ENCODE measurements at places on chromosomes 5 and 9. TPM values are rescaled to one million over a fixed set of nuclear protein-coding genes. Genes with fewer than 3 reads are reported as not detected.

- no peak for ATAC-seq
Observed at GRCh38 chr9:94112716-94113465, 28.6 kb downstream of the PTPDC1 start.

DNA sequence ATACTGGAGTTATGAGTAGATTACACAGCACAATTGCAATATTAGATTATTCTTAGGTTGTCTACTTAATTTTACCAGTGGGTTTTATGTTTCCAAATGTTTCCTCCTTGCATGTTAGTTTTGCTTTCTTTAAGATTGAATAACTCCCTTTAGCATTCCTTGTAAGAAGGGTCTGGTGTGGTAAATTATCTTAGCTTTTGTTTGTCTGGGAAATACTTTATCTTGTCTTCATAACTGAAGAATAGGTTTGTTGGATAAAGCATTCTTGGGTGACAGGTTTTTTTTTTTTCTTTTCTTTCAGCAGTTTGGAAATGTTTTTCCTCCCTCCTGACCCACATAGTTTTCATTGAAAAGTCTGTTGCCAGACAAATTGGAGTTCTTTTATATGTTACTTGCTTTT, 531.1 kb downstream of the ANXA1 start:
- ATAC-seq: no peak

DNA sequence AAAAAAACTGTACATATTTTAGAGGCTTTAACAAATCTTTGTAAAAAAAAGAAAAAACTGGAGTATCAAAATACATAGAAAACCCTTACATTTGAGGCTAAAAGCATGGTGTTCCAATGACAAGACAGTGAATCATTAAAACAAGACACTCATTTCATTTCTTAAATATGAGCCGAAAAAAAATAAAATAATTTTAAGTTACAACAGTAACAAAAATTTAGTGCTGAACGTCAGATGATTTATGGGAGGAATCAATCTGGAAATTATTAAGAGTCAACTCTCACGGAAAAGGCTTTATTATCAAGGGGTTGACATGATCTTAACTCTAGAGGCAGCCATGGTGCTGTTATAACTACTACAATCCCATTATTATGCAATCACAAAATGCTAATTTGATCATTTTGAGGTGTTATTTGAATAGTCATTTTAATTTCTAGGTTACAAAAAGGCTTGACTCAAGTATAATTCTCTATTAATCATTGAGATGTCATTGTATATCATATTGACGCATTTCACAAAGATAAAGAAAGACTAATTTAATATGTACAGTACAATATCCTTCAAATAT, 51.9 kb downstream of the MAPKAP1 start:
- ATAC-seq: no peak

DNA sequence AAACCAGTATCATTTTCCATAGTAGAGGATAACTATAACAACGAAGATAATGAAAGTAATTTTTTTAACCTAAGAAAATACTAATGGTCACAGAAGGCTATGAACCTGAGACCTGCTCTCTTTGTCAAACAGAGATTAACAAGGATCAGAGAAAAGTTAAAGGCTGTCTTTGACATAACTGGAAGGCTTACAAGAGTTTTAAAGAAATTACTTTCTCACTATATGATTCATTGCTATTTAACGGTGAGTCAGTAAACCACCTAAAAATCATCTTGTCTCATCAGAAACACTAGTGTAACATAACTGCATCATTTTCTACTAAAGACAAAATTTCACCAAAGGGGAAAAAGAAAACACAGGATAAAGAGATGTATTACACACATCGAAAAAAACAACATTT, 19.3 kb downstream of the MLANA start:
- peak; percentile 45 for ATAC-seq

DNA sequence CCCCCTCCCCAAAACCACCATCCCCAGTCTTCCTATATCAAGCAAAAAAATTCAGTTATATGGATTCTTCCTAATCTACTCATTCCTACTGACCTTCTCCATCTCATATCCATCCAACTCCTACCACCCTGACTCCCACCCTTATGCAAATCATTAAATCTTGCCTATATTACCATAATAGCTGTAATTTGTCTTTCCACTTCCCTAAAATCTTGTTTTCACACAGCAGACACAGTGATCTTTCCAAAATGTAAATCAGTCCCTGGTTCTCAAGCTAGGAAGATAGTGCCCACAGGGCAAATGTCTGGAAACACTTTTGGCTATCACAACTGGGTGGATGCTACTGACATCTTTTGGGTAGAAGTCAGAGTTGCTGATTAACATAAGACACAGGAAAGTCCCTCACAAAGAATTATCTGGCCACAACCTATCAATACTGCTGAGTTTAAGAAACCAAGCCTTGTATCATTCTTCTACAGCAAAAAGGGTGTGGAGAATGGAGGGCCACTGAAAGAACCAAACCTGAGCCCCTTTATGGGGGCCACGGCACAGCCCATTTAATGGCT, 1.4 kb downstream of the SRA1 start:
- no peak for ATAC-seq

DNA sequence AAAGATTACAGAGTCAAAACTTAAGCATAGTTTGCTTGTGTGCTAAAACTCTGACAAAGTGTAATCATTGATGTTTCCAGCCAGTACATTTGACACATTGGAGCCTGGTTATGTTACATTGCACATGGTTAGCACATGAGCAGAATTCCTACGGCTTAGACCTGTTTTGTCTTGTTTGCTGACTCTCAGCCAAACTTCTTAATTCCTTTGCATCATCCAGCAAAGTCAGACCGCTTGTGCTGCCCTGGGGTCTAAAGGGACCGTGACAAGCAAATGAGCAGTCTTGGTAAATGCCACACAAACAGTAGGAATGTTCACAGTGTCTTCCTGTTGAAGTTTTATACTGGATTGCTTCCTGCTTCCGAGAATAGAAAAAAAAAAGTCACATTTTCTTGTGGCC, 72.0 kb upstream of the ENTREP1 start:
- peak; percentile 79 for ATAC-seq

- no peak for ATAC-seq
Observed at GRCh38 chr5:154421868-154422267, 23.9 kb upstream of the SAP30L start.

GRCh38 chr5:19920761-19921160, 67.2 kb downstream of the CDH18 start:
- ATAC-seq: no peak

GRCh38 chr5:34009610-34010009, 1.8 kb upstream of the AMACR start:
- ATAC-seq: no peak

DNA sequence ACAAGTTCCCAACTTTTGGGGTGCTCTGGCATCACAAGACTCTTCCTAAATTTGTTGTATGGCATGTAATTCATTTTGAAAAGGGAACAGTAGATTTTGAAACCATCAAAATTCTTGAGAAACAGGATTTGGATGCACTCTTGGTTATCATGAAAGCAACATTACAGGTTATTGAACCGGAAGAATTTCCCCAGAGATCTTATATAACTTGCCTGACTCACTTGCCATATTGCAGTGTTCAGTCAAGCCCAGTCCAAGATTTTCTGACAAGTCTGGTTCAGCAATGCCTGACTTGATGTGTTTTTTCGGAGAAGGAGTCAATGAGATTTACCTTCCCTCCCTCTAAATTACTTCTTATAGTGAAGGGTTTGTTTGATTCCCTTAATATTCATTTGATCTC, 32.0 kb downstream of the SMIM15 start:
- peak; percentile 73 for ATAC-seq

DNA sequence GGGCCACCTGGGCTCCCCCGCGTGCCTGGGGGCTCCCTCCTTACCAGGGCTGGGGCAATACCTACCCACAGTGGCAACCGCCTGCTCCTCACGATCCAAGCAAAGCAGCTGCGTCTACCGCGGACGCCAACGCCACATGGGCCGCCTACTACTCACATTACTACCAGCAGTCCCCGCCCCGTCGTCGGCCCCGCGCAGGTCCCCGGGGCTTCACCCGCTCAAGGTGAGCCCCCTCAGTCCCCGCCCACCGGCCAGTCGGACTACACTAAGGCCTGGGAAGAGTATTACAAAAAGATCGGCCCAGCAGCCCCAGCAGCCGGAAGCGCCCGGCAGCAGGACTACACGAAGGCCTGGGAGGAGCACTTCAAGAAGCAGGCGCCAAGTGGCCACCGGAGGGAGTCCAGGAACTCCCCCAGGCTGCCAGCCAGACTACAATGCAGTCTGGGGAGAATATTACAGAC, 106.0 kb upstream of the MTAP start:
- ATAC-seq: peak; percentile 22

- ATAC-seq: no peak
Observed at GRCh38 chr9:78972303-78972999, 599.3 kb upstream of the TLE4 start.

GRCh38 chr9:93541581-93542349, 34.6 kb upstream of the PHF2 start:
- no peak for ATAC-seq

Gene GZMA
- total RNA-seq: 0.36 TPM

Gene PHYKPL
- 26.8 TPM for total RNA-seq

Gene JAKMIP2
- total RNA-seq: 0.12 TPM

Gene GRIN3A
- total RNA-seq: not detected

Gene RNF208
- total RNA-seq: 11.2 TPM

Gene IQGAP2
- total RNA-seq: 4.2 TPM
